NCI-H526 (cell line): ENCODE measurements at places on chromosomes 6 and 20.

DNA sequence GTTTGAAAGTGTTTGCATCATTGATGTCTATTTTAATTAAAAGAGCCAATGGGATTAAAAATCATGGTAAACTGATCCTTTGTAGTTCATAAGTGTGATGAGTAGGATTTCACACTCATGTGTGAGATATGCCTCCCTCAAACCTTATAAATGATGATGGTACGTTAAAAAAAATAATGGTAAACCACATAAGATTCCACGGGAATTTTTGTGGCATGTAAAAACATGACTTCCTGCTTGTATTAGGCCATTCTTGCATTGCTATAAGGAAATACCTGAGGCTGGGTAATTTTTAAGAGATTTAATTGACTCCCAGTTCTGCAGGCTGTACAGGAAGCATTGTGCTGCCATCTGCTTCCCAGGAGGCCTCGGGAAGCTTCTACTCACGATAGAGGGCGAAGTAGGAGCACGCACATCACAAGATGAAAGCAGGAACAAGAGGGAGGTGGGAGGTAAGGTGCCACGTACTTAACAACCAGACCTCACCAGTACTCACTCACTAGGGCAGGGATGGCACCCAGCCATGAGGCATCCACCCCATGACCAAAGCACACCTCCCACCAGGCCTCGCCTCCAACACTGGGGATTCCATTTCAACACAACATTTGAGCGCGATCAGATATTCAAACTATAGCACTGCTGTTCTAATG, 187.6 kb upstream of the QKI start:
- no peak for DNase-seq

GRCh38 chr20:38166703-38167233, 1.7 kb upstream of the TGM2 start:
- no peak for DNase-seq

GRCh38 chr20:35088231-35089145, 4.1 kb downstream of the TRPC4AP start:
- DNase-seq: no peak

GRCh38 chr6:33443619-33444504, 10.5 kb upstream of the ZBTB9 start:
- no peak for DNase-seq

DNA sequence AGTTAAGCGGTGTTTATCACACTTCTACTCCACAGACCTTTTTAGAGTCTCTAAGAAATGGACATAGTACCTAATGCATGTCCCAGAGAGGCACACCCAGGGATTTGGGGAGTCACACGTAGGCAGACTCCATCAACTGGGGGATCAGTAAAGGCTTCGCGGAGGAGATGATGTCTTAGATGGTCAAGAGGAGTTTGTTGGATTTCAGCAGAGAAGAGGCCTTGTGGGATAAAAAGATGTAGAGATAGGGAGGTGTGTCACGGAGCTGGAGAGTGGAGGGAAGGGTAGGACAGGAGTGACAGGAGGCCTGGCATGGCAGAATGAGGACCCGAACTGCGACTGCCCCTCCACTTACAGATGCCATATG, 9.1 kb downstream of the DYNLRB1 start:
- DNase-seq: no peak

DNA sequence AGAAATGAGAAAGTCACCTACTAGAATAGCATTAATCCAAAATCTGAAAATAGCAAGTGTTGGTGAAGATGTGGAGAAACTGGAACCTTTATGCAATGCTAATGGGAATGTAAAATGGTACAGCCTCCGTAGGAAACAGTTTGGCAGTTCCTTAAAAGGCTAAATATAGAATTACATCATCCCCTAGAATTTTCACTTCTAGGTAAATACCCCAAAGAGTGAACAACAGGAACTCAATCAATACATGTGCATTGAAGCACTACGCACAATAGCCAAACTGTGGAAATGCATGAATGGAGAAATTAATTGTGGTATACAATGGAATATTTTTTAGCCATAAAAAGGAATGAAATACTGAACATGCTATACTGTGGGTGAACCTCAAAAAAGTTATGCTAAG, 982.0 kb upstream of the FLRT3 start:
- DNase-seq: no peak

DNA sequence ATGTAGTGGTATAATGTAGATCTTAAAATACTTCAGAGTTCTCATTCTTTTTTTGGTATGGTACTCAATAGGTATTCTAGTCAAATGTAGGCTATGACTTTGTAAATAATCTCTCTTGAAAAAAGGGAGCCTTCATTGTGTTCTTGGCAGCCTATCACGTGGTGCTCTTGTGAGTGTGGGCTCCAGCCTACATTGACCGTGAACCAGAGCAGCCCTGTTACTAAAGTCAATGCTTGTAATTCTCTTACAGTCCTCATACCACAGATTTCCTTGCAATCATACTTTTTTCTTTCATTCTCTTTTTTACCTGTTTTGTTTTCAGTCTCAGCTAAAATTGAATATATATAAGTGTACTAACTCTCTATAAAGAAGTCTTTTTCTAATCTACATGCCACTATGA, 31.1 kb downstream of the ARID1B start:
- peak; percentile 62 for DNase-seq

- DNase-seq: no peak
Observed at GRCh38 chr20:19658137-19658536, 99.9 kb upstream of the RIN2 start.

DNA sequence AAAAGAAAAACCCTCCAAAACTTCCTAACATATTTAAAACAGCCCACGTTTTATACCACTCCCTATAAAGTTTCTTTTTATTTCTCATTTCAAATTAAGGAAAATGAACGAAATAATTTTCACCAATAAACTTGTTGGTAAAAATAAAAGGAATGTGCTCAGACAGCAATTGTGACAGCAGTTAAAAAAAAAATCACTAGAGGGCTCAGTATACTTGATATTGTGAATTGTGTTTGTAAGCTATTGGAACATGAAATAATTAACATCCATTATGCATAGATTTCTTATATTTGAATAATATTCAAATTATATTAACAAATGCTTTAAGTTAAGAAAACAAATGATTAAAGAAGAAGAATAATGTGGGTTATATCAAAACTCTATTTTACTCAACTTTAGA, 105.5 kb downstream of the ASCC3 start:
- peak; percentile 30 for DNase-seq

DNA sequence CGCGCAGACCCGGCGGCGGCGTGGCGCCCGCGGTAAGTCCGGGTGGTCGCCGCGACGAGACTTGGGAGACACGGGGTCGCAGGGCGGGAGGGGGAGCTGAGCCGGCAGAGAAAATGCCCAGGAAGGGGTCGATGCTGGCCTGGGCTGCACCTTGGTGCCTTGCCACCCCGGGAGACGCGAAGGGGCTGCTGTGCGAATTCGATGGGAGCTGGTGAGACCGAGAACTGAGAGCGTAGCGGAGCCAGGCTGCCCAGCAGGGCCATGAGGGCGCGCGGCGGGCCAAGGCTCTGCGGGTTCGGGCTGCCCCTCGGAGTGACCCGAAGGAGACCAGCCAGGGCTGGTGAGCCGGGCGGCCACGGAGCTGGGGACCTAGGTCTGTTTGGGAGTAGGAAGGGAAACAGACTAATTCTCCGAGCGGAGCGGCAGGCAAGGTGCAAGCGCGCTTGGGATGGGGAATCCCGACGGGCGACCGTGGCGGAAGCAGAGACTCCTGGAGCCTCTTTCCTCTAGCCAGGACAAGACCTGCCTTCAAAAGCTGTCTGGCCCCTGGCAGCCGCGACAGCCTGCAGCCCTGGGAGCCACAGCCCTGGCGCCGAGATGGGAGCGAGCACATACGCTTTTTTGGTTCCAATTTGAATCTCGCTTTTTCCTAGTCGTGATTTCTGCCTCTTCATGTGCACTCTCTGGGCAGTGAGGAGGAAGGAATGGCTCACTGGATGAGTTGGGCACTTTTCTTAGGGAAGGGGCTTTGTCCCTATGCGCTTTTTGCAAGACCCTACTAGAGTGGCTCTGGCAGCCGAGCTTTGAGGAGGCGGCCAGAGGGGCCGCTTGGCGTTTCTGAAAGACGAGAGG, 691 bp downstream of the SYNDIG1 start:
- DNase-seq: peak; percentile 54

- DNase-seq: no peak
Observed at GRCh38 chr6:121482004-121482693, 46.7 kb downstream of the GJA1 start.

DNA sequence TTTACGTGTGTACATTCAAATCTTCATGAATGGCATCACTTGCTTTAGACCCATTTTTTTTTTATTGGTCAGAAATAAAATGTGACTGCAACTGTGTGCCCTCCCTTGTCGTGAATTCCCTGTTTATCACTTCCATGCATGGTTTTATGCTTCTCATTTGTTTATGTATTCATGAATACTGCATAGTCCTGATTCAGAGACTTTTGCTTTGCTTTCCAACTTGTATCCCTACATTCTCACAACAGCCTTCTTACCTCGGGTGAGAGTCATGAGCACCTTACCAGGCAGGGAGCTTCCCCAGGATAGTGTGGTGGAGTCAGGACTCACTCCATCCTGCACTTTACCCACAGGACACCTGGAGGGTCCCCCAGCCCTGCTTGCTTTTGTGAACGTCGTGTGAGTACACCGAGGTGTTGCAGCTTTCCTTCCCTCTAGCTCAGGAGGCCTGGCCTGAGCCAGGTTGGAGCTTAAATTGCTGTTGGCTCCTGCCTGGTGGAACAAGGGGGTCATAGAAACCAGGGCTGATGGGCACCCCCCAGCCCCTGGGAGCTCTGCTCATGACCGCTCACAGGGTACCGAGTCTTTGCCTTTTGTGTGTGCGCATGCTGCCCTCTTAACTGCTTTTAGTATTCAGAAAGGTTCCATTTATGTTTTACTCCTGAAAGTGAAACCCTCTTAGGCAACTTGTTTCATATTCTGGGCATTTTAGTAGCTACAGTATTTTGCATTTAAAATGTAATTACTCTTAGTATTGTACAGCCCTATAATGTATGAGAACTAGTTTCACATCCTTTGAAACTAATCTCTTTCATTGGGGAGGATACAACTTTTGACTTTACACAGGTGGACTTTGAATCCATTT, 66.0 kb downstream of the CDS2 start:
- DNase-seq: no peak

GRCh38 chr6:98014442-98015201, 731.6 kb upstream of the MMS22L start:
- DNase-seq: peak; percentile 39

DNA sequence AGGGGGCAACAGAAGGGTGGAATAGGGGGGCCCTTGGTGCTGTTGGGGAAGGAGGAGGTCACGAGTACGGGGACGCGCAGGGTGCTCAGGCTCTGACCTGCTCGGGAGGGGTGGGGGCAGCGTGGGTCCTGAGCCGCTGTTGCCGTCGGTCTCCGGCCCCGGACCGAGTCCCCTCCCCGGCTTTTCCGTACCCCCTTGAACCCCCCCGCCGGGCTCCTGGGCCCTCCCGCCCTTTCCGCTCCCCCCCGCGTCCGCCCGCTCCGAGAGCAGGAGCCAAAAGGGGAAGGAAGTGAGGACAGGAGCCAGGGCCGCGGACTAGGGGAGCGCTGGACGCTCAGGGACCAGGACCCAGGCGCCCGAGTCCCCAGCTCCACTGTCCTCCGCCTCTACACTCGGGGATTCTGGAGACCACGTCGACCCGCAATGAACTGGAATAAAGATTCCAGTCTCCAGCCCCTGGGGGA, at the start of gene RGL2:
Gene RGL2, minus strand, starts transcription at position 170 of the 464 bp plus-strand sequence. CDS start 332 bp downstream, outside the sequence.
- peak; percentile 55 for DNase-seq

DNA sequence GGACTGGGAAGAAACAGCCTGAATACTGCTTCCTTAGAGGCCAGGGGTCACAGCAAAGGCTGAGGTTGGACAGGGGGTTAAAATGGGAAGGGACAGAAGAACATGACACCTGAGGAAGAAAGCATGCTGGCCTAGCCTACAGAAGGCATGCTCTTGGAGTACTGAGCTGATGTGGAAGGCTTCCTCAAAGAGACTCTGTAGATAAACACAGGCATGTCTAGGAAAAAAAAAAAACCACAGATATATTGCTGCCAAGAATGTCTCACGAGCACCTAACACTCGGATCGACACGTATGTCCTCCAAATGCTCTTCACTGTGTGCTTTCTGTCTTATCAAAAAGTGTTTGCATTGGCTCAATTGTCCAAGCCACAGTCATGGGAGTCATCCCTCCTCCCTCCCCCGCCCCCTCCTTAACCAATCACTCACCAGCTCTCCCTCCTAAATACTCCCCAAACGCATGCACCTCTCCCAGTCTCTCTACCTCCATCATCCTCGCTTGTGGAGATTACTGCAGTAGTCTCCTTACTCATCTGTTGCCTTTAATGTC, 101.1 kb upstream of the LRFN2 start:
- DNase-seq: no peak

- no peak for DNase-seq
Observed at GRCh38 chr6:73369157-73369556, 540 bp downstream of the OOEP start.

- peak; percentile 49 for DNase-seq
Observed at GRCh38 chr6:13733178-13733887, 21.7 kb upstream of the RANBP9 start.

- DNase-seq: no peak
Observed at GRCh38 chr6:73943930-73944652, 248.1 kb downstream of the CD109 start.

DNA sequence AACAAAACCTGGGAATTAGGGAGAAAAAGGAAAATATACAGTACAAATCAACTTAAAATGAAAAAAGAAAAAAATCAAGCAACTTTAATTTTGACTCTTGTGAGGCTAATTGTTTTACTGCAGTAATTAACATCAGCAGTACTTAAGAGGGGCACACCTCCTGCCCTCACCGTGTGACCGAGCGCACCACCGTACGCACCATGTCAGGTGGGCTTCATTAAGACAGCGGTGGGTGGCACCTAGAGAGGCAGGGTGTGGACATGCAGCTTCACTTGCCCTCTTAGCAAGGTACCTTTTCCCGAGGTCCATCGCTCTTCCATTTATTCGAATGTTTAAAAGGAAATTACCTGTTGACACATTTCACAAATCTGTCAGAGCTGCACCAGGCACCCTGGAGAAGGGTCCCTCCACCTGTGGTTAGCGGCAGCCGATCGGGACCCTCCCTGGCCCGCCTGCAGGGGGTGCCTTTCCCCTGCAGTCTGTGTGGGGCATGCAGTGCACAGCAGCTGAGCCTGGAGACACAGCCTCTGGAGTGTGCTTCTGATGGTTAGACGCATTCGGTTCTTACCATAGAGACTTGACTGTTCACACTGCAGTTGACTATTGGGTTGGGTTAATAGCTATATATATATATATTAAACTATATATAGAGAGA, 184.1 kb downstream of the TMEM242 start:
- DNase-seq: peak; percentile 14

GRCh38 chr20:21569586-21569985, 55.7 kb upstream of the NKX2-2 start:
- DNase-seq: no peak
